ENCODE measurements at places on chromosomes 7 and 10.

DNA sequence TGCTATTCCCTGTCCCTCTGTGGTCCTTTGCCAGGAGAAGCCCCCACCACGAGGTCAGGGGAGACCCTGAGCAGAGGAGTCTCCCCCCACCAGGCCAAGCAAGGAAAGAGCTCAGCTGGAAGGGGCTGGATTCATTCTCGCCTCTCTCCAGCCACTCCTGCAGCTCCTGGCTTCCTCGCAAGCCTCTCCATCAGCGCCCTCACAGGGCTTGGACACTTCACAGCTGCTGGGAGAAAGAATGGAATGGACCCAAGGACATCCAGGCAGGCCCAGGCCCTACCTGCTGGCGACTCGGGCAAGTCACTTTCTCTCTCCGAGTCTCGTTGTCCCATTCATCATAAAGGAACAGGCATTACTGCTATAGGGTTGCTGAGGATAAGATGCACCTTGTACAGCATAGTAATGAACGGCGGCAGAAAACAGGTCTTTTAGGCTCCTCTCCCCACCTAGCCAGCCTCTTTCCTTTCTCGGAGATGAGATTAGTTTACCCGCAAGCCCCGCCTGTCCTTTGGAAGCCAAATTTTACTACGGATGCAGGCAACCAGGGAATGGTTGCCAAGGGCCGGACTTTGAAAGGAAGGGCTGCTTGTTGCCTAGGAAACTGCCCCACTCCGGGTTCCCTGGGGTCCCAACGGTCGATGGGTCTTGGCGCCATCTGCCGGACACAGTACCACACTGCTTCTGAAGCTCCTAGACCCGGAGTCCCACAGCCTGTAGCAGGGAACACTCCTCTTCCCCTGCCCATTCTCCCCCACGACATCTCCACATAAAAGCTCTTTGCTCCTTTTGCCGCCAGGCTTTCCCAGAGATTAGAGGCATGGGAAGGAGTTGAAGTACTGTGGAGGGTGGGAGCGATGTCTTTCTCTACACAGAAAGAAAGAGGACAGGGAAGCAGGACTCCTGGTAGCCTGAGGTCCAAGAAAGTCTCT, 22.3 kb downstream of the IMPDH1 start:
- DNase-seq, result peak; percentile 88

DNA sequence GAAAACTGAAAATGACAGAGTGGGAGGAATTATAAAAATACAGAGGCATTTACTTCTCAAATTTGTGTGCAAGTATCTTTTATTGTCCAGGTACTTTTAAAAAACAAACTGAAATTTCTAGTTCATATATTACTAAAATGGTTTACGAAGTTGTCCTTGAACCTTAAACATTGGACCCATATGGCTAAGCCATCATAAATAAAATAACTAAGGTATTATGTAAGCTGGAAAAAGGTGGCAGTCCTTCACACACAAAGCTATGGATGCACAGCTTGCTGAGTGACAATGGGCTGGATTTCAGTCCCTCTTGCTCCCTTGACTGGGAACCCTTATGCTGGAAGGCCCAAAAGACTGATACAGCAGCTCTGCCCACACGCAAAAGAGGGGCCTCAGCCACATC, 66.1 kb downstream of the COBL start:
- DNase-seq, result no peak

- peak; percentile 44 for DNase-seq
Measured at GRCh38 chr10:103442031-103442461, 10.1 kb downstream of the CALHM2 start.

- no peak for DNase-seq
Measured at GRCh38 chr7:22660732-22661131, 66.3 kb upstream of the IL6 start.

- DNase-seq, result peak; percentile 51
Measured at GRCh38 chr7:155392726-155393570, 65.0 kb upstream of the EN2 start.

GRCh38 chr10:114967071-114967470, 29.1 kb downstream of the TRUB1 start:
- DNase-seq, result no peak

DNA sequence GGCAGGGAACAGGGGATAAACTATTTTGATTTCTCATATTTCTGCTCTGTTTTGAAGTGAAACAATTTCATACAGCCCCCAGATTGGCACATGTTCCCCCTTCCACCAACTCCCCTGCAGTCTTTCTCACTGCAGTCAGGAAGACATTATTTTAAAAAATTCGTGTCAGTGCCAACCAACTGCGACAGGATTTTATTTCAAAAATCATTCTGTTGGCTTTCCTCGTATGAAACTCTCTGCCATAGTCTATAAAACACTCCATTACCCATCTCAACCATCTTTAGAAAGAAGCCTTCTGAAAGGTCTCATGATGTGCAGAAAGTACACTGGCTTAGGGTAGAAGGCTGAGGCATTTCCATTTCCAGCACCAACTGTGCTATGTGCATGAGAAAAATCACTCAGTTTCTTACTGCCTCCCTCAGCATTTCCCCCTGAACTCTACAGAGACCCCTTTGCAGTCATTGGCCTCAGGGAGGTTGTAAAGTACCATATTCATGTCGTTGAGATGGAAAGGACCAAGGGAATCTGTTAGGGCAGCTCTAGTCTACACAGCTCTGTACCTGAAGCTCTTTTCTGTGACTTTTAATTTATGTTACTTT, 46.9 kb downstream of the STEAP1B start:
- DNase-seq, result no peak

GRCh38 chr7:31683445-31684225, 3.4 kb upstream of the PPP1R17 start:
- DNase-seq, result no peak
